AG09319 (cell line): ENCODE measurements at places on chromosomes 7 and 10.

DNA sequence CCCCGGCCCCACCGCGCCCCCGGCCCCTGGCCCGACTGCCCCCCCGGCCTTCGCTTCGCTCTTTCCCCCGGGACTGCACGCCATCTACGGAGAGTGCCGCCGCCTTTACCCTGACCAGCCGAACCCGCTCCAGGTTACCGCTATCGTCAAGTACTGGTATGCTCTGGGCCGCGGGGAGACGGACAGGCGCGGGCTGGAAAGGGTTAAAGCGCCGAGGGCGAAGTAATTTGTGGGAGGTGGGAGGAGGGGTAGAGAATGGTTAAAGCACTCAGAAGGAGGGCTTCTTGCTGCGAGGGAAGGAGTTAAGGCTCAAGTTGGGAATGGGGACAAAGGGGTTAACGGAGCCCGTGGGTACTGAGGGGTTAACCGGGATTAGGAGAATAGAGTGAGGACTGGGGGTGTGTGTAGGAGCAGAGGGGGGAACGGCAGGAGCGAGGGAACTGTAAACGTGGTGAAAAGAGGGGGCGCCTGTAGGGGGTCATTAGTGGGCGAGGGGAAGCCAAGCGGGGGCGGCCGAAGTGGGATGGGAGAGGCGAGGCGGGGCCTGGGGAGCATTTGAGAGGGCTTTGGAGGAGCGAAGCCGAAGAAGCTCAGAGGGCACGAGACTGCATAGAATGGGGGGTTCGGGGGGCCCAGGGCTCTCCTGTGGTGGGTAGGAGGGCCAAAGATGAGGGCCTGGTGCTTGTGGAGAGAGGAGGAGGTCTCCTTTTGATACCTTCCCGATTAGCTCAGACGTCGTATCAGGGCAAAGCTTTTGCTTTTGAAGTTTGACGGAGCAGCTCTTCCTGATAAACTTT is 605 bp downstream of the SUFU start:
- DNase-seq: no peak

- no peak for DNase-seq
Observed at GRCh38 chr10:43825421-43825820, 176.7 kb upstream of the ZNF32 start.

- DNase-seq: no peak
Observed at GRCh38 chr10:22997096-22997495, 69.2 kb downstream of the ARMC3 start.

GRCh38 chr10:42652858-42653257 is 14.5 kb upstream of the ZNF33B start:
- DNase-seq: no peak

DNA sequence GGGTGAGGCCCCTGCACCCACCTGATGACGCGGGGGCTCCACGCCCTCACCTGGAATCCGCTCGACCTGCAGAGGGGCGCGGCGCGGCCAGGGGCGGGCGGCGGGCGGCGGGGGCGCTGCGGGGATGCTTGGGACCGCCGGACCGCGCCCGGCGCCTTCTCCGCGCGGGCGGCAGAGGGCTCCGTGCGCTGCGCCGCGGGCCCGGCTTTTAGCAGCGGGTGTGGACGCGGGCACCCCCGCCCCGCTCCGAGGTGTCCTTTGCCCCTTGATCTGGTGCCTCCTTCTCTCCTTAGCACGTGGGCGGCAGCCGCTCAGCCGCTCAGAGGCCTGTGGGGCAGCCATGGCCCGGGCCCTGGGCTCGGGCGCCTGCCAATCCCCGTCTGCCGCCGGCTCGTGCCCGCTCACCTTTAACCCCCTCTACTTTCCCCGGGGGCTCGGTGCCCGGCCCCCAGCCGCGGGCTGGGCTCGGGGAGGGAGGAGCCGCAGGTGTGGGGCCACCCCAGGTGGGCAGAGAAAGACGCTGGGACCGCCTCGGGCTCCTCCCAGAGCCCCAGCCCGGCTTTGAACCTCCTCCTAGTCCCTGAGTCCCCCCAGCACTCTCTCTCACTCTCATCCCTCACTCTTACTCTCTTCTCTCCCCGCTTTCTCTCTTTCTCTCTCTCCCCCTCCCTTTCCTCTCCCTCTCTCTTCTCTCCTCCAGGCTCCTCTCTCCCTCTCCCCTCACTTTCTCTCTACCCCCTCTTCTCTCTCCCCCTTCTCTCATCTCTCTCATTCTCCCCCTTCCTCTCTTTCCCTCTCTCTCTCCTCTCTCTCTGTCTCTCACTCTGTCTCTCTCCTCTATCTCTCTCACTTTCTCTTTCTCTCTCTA is 19.7 kb upstream of the VPS37D start:
- no peak for DNase-seq

- no peak for DNase-seq
Observed at GRCh38 chr7:129721068-129721467, 109.5 kb downstream of the NRF1 start.

DNA sequence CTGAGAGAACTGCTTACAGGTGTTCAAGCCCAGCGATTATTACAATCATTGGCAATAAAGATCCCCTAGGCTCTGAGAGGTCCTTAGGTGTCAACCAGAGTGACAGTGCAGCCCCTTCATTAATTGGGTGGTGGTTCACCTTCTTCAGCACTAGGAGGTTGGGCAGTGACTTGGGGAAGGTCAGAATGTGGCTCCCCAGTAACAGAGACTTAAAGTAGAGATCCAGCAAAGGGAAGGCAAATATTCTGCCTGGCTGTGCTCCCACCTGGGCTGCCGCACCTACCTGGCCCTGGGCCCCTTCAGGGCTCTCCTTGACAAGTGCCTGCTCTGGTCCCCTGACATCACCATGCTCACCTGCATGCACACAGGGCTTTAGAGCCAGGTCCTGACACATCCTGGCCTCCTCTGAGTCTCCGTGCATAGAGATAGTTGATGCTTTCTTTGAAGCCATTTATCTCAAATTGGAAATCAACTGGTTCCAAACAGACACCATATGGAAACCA is 1.9 kb downstream of the CLRN3 start:
- no peak for DNase-seq

DNA sequence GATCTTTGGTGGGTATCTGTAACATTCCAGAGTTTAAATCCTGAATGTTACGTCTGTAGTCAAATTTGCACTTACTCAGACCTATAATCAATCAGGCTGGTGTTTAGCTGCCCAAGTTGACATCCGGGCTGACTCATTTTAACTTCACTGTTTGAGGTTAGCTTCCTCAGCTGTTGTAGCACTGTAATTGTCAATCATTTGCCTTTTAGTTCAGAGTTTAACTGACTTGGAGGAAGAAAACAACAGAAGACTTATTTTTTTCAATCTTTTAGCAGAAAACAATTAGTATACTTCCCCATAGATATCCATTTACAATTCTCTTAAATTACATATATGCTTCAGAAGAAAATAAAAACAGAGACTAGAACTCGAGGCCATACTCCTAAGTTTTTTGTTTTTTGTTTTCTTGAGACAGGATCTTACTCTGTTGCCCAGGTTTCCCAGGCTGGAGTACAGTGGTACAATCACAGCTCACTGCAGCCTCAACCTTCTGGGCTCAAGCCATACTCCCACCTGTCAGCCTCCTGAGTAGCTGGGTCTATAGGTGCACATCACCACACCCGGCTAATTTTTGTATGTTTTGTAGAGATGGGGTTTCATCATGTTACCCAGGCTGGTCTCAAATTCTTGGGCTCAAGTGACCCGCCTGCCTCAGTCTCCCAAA is 38.5 kb upstream of the LRRC17 start:
- DNase-seq: no peak

DNA sequence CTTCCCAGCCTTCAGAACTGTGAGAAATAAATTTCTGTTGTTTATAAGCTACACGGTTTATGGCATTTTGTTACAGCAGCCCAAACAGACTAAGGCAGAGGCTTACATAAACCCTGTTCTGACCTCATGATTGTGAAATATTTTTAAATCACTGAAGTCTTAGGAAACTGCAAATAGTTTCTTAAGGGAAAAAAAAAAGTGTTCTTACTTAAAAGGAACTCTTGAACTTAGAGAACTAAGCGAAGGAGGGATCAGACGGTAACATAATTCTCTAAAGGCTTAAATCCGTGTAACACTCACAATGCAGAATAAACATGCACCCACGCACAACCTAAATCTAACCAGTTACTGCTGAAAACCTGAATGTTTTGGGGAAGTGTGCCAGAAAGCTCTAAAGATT is 749.1 kb upstream of the LRRTM3 start:
- DNase-seq: no peak

DNA sequence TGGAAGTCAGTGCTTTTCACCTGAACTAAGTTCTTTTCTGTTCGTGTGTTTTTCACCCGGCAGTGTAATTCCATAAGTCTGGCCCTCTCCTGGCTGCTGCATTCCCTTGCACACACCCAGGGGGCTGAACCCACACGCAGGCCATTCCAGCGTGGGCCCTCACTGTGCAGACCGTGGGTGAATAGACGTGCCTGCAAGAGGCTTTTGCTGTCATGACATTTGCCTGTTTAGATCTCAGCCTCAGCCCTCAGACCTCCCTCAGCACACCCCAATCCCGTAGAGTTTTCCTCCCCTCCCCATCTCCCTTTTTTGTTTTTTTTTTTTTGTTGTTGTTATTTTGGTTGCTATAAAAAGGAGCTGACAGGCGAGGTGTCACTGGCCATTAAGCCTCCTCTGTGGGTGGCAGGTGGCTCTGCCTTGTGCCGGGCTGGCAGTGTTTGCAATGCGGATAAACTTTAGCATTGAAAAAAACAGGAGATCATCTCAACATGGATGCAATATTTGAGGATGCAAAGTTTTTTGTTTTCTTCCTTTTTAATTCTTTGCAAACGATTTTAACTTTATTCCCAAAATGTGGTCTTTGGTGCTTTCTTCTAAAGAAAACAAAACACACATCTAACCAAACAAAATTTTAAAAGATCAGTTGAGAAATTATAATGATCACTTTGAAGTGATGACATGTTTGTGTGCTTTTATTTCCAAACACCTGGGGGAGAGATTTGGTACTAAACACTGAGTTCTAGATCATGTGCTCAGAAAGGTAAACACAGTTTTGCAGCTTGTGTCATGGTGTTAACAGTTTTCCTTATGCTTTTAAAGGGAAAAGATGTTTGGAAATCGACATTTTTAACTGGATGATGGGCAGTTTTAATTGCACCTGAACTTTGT is 58.8 kb downstream of the WDR37 start:
- DNase-seq: no peak

GRCh38 chr7:21617513-21617912 is 74.7 kb downstream of the DNAH11 start:
- DNase-seq: no peak

DNA sequence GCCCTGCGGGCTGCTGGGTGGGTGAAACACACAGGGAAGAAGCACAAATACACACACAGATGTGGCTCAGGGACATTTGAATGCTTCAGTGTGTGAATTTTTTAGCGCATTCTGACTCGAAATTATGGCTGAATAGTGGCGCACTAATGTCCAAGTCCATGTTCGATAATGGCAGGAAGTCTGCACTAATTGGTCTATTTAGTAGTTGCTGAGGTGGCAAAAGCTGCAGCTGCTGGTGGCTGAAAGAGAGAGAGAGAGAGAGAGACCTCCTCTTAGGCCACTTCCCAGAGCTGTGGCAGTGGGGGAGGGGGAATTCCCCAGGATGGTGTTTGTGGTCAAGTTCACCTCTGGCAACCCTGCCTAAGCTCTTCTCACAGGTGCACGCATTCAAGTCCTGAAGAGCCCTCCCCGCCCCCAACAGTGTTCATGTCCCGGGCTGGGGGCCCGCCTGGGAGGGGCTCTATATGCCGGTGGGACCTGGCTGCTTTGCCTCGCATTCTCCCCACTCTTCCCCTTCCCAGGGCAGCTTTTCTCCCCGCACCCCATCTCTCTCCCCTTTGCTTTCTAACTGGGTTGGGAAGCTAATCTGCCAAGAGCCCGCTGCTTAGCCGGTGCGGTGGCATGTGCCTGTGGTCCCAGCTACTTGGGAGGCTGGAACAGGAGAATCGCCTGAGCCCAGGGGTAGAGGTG is 6.0 kb upstream of the MNX1 start:
- DNase-seq: no peak

DNA sequence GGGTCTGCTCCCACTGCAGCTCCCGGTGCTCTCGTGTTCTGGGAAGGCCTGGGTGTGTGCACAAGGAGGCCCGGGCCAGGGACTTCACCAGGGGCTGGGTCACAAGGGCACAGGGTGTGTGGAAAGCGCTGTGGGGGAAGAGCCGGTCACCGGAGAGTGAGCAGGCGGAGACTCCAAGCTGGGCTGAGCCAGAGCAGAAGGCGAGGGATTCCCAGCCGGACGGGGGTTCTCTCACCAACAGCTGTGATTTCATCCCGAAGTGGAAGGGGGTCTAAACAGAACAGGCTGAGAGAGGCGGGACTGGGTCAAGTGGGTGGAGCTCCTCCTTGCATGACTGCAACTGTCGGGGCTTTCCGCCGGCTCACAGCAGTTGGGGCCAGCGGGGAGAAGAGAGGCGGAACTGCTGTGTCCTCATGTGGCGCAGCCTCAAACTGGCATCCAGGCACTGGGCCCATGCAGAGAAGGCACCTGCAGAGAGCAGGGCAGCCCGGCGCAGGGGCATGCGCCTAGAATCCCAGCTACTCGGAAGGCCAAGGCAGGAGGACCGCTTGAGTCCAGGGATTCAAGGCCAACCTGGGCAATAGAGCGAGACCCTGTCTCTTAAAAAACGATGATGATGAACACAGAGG is 7.6 kb upstream of the ORAI2 start:
- no peak for DNase-seq

GRCh38 chr7:155247479-155248365 is 50.0 kb upstream of the INSIG1 start:
- DNase-seq: no peak

DNA sequence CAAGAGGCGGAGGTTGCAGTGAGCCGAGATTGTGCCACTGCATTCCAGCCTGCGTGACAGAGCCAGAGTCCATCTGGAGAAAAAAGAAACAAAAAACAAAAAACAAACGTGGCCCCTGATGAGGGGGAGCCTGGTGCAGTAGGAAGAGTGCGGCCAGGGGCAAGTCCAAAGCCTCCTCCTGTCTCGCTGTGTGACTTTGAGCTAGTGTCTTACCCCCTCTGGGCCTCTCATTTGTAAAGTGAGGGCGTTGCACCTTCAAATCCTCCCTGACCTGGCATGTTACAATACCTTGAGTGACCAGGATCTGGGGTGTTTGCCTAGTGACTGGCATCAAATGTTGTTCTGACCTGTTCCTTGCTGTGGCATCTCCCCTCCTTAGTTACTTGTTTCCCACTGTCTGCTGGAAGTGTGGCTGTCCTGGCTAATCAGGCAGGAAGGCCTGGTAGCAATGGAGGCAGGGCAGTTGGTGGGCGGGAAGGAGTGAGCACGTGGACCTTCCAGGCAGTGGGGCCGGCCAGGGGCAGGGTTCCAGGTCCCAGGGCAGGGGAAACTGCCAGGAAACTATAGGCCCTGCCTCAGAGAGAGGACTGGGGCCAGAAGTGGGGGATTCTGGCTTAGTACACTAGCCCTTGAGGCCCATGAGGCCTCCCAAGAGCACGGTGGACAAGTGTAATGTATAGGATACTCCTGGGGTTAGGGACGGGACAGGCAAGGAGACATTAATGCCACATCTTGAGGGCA is 24.5 kb upstream of the GOLGA7B start:
- no peak for DNase-seq

- no peak for DNase-seq
Observed at GRCh38 chr10:62010366-62010765, 108.9 kb downstream of the ARID5B start.

DNA sequence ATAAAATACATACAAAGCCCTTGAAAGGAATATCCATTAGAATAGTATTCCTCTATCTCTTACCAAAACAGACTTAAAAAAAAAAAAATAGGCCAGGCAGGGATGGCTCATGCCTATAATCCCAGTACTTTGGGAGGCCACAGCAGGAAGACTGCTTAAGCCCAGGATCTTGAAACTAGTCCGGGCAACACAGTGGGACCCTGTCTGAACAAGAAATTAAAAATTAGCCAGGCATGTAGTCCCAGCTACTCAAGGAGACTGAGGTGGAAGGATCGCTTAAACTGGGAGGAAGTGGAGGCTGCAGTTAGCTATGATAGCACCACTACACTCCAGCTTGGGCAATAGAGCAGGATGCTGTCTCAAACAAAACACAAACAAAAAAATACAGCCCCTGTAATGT is 9.6 kb downstream of the PDLIM1 start:
- DNase-seq: no peak
